ENCODE measurements at places on chromosomes 1 and 21.

DNA sequence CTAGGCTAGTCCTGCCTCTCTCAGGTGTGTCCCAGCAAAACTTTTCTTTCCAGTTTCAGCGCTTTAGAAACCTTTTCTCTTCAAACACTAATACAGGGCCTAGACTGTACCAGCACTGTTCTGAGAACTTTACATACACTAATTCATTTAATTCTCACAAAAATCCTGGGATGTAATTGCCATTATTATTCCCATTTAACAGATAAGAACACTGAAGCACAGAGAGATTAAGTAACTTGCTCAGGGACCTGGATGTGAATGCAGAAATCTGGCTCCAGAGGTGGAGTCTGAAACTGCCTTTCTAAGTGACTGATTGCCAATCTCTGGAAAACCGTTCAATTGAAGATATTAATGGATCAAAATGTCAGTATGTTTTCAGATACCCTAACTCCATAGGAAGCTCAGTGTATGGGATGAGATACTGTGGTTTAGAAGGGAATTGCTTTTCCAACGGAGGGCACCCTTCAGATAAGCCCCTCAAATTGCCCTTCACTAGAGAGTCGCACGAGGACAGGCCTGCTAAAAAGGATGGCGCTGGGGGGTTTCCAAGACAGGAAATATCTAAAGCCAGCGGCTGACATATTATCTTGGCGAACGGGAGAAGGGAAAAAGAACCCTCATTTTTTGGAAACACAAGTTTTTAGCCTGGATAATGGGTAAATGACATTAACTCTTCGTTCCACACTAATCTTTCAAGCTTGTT is 698 bp upstream of the UCK2 start:
- DNase-seq, result no peak

GRCh38 chr1:97304366-97304765 is 582.8 kb downstream of the PTBP2 start:
- DNase-seq, result no peak

GRCh38 chr1:230299191-230300006 is 126.7 kb downstream of the PGBD5 start:
- no peak for DNase-seq

DNA sequence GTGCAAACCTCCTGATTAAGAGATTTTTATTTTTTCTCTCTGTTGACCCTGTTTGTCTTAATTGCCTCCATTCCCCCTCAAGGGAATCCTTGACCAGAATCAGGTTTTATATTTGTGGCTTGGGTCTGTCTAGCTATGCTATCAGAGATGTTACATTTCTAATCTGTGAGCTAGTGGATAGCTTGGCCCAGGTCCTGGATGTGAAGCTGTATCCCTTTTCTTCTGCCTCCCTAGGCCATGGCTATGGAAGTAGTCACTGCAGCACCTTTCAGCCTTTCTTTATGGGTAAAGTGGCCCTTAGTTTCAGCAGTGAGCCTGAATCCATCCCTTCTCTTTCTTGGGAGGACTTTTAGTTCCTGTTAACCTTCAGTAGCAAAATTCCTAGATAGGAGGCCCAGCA is 17.0 kb upstream of the ANGEL2 start:
- no peak for DNase-seq

GRCh38 chr1:204435872-204436271 is 24.3 kb upstream of the PPP1R15B start:
- no peak for DNase-seq

GRCh38 chr1:5885471-5886139 is 106.6 kb downstream of the NPHP4 start:
- DNase-seq, result no peak

DNA sequence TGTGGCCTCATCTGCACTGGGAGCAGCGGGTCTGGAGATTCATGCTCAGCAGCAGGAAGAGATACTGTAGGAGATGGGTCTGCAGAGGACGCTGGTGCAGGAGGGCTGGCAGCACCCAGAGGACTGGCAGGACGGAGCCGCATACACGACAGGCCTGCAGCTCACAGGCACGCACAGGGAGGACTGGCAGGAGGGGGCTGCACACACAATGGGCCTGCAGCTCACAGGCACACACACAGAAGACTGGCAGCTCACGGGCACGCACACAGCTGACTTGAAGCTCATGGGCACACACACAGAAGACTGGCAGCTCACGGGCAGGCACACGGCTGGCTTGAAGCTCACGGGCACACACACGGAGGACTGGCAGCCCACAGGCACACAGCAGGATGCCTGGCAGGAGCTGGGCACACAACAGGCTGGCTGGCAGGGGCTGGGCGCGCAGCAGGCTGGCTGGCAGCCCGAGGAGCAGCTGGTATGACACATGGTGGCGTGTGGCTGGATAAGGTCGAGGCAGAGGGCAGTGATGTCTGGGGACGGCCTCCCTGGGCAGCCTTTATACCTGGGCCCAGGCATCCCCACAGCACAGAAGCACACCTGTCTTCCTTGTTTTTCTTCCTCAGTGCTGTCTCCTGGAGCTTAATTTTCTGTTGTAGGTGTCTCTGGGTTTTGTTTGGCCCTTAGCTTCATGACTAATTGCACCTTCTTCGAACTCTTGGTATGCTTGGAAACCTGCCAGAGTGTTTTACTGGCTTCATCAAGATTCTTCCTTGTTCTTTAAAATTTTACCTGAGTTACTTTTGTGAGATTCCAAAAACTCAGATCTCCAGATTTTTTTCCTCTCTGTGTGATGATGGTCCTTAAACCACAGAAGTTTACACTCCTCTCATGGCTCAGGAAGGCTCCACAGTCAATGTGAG is at the start of gene KRTAP12-2:
Gene KRTAP12-2, minus strand, starts transcription at position 527 of the 920 bp plus-strand sequence. Its CDS starts 41 bp downstream, at position 486.
- no peak for DNase-seq

DNA sequence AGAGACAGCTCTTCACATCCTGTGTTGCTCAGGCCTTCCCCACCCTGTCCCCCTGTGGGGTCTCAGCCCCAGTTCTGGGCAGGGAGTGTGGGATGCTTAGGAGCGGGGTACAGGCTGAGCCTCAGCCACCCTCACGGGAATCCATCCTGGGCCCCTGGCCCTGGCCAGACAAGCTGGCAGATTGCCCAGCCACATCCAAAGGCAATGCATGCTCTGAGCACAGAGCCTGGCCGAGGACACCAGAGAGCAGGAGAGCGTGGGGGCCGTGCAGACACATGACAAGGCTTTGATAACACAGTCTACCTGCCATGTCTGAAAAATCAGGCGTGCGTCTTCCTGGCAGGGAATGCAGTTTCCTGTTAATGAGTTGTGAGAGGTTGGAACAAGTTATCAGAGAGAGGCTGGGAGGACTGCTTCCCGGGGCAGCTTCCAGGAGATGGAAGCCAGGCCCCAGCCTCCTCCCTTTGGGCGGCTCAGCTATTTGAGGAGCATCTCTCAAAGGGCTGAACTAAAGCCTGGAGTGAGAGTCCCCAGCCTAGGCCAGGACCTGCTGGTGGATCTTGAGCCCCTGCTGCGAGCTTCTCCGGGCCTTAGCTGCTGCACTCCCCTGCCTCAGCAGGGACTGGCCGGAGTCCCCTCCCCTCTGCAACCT is 72.2 kb upstream of the SELENON start:
- no peak for DNase-seq

DNA sequence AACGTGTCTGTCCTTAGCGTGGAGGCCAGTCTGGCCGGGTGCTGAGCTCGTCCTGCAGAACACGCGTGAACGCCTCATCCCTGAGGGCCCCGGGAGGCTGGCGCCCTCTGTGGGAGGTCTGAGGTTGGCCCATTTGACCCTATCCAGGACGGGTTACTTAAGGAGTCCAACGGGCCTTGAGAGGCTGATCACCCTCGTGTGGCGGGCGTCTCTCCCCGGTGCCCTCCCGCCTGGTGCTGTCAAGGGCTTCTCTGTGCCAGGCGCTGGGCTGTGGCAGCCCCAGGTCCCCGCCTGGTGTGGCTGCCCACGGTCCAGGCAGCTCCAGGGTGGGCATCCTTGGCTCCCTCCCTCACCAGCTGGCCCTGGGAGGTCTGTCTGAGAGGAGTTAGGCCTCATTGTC is 9.7 kb downstream of the SKI start:
- no peak for DNase-seq

DNA sequence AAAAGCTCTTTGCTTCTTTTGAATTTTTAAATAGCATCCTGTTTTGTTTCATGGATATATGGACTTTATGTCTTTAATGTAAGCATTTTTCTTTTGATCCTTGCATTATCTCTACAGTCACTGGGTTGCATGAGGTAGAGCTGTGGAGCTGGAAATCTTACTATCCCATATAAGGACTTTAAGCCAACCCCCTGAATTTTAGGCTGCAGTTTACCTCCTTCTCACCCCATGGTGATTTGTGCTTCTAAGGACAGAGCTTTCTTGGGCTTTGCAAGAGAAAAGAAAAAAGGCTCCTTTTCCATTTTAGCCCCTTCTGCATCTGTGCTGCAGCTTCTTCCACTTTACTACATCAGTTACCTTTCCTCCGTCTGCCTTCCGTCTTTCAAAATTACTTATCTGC is 373.8 kb downstream of the HHAT start:
- no peak for DNase-seq

DNA sequence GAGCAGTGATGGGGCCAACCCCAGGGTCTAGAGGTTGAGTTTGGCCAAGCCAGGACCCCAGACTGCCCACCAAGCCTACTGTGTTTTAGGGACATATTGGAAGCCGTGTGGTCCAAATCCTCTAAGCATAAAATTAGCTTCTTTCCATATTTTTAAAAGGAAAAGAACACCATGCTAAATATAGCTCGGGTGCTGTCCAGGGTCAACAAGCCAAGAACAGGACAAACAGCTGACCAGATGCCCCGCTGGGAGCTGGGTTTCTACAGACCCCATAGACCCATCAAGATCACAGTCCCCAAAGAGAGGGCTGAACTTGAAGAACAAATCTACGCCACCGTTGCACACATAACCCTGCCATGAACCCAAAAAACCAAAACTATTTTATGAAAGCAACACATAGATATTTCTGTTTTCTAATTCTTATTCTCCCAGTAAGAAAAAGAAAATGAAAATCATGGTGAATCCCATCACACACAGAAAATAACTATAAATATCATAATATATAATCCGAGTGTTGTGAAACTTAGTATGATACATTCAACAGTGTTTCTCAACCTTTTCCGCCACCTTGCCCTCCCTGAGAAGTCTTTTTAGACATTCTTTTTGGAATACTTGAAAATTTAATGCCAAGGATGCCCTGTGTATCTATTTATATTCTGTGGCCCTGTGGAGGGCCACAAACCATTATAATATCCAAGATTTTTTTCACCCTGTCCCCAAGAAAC is 36.2 kb upstream of the FHAD1 start:
- DNase-seq, result no peak

GRCh38 chr21:45000637-45001133 is 60.9 kb downstream of the SLX9 start:
- no peak for DNase-seq

GRCh38 chr1:201228011-201228983 is 37.7 kb downstream of the IGFN1 start:
- no peak for DNase-seq

- no peak for DNase-seq
Observed at GRCh38 chr21:38804789-38805327, 871 bp upstream of the ETS2 start.

GRCh38 chr1:203914292-203914691 is 52.9 kb downstream of the SNRPE start:
- no peak for DNase-seq

DNA sequence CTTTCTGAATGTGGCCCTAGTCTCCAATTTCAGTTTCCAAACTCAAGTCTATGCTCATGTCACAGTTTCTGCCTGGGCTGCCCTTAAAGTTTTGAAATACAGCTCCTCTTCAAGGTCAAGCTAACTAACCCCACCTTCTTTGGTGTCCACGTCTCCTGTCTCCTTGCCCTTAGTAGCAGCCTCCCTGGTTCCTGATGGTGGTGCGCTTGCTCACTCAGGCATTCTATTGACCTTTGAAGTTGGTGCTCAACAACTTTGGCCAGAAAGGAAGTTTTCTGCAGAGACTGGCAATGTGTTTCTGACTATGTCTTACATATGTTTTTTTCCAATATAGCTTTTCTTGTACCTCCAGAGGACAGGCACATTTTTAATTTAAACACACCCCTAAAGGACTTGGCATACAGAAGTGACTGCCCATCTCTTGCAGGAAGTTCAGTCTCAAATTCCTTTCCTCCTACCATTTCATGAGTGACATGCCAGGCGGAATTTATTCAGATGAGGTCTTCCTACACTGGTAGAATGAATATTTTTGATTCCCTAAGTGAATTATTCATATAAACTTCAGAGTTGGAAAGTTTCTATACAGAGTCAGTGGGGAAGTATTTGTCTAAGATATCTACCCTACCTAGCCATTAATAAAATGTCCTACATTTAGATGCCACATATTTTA is 364.3 kb upstream of the USP24 start:
- DNase-seq, result no peak

- DNase-seq, result no peak
Observed at GRCh38 chr1:187313115-187313514, 484.4 kb downstream of the PLA2G4A start.

DNA sequence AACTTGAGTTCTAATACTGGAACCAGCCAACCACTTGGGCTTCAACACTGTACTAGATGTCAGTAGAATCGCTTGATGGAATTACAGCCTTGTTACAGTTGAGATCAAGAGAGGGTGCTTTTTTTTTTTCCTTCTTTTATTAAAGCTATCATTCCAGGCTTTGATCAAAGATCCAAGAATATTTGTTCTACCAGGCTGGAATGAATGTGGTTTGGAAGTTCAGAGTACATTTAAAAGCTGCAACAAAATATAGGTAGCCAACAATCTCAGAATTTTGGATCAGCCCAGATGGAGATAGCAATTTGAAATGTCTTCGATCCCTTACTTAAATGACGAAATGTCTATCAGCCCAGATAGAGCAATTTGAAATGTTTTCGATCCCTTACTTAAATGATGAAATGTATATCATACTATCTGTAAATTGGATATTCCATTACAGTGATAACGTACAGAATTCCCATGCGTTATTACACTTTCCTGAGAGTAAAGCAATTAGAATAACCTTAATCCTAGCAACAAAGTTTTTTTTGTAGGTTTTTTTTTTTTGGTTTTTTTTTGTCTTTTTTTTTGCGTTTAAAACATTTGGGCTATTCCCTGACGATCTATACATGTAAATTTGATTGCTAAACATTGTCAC is 3.6 kb downstream of the ZNF281 start:
- DNase-seq, result no peak

GRCh38 chr1:68542586-68542985 is 45.7 kb upstream of the DEPDC1 start:
- no peak for DNase-seq

- DNase-seq, result no peak
Observed at GRCh38 chr21:43332861-43333297, 94.1 kb downstream of the SIK1 start.

DNA sequence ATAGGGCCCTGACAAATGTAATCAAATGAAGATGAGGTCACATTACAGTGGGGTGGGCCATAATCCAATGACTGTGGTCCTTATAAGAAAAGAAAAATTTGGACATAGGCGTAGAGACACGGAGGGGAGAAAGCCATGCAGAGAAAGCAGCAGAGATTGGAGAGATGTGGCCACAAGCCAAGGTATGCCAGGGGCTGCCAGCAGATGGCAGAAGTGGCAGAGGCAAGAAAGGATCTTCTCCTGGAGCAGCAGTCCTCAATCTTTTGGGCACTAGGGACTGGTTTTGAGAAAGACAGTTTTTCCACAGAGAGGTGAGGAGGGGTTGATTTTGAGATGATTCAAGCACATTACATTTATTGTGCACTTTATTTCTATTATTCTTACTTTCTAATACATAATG is 355.1 kb downstream of the NPHP4 start:
- peak; percentile 12 for DNase-seq

Measured in stimulated activated CD8-positive, alpha-beta memory T cell treated with anti-CD3 and anti-CD28 coated beads, Interleukin-7, amount 100 ng/mL, for 1 hour (primary cell).